ENCODE measurements at places on chromosomes 6 and 20.
A peak's percentile ranks its signal among the peaks of the same experiment; 100 is the strongest.

DNA sequence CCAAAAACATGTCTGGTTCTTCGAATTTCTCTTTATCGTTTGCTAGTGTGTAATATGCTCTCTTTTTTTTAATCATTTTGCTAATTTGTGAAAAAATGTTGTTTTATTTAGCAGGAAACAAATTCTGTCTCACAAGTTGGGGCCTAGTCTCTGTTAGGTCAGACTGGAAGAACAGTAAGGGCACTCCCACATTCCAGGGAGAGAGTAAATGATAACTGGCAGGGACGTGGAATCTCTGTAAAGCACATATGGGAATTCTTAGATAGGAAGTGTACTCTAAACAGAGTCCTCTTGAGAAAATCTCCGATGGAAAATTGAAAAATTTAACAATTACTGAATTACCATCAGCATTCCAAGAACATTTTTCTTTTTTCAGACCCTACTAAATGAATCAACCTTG lies 16.4 kb upstream of the CCDC28A start:
- DNase-seq, result no peak

DNA sequence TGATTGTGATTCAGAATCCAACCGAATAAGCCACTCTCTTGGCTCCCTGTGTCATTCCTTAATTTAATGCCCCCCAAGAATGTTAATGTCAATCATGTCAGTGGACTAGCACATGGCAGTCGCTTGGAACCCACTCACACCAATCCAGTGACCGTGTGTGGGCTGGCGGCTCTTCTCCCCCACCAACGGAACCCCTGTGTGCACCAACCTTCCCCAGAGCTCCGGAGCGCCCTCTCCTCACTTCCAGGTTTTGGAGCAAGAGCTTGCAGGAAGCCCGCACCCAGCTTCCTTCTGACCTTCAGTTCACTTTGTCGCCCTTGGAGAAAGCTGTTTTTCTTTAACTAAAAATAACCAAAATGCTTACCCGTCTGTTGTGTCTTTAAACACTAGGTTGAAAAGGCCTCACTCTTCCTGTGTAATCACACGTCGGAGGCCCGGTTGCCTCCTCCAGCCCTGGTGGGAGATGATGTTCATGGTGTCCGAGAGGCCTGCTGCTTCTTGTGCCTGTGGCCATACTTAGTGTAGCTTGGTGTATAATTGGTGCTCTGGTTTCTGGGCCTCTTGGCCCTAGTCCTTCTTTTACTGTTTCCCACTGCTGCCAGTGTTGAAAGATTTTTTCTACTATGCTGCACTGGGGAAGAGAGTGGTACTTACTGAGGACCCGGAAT lies 17.8 kb upstream of the MAP1LC3A start:
- no peak for DNase-seq

- peak; percentile 53 for DNase-seq
Measured at GRCh38 chr20:13302647-13303450, 81.8 kb downstream of the ISM1 start.

DNA sequence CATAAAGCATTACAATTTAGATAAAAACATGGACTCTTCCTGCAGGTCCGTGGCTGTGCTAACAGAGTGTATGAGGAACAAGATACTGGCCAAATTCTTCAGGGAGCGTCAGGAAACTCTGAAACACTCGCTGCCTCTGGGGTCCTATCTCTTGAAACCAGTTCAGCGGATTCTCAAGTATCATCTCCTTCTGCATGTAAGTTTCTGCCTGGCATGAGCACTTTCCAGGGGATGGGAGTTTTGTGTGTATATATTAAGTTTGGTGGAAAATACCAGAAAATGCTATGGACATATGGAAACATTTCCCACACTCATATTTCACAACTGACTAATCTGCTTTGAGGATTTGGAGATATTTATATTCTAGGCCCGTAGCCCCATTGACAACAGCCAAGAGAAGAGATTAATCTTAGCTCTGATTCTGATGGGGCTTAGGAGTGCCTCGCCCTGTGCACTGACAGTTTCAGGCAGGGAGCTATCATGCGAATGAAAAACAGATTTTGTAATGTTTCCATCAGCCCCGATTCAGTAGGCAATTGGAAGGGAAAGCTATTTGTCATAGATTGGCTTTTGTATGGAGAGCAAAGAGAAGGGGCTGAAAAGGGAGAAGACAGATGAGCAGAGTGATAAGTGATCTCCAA lies 64.7 kb upstream of the MTHFD1L start:
- no peak for DNase-seq

GRCh38 chr20:11654766-11655165 lies 262.9 kb upstream of the BTBD3 start:
- no peak for DNase-seq

DNA sequence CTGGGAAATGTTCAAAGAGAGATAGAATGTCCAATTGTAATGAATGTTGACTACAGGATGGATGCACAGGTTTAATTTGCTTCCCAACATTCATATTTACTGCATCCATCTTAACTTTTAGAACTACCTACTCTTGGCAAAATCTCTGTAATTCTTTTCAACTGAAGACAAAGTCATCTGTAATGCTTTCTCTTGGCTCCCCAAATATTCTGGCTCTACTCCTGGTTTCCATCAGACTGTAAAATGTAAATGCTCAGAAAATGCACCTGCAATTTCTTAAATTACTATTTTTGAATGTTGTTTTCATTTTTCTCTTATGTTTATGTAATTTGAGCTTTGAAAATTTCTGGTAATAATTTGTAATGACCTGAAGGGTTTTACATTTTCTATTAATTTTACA lies 480.8 kb upstream of the IMPG1 start:
- DNase-seq, result no peak

- DNase-seq, result peak; percentile 74
Measured at GRCh38 chr6:53151676-53152075, 3.0 kb upstream of the GCM1 start.

DNA sequence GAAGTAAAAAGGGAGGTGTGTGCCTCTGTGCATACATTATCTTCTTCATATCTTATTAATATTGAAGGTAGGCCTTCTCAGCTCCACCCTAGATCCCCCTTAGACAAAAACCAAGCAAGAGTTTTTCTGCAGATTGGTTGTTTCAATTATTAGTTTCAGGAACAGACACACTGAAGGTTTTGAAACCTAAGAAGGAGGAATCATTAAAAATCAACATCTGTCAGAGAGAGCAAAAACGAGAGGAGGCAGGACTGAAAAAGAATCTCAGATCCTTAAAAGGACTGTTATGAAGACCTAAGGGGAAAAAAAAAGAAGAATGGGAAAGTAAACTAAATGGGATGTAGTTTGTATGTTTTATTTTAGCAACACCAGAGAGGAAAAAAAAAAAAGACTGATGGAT lies 560.8 kb upstream of the JAG1 start:
- no peak for DNase-seq

DNA sequence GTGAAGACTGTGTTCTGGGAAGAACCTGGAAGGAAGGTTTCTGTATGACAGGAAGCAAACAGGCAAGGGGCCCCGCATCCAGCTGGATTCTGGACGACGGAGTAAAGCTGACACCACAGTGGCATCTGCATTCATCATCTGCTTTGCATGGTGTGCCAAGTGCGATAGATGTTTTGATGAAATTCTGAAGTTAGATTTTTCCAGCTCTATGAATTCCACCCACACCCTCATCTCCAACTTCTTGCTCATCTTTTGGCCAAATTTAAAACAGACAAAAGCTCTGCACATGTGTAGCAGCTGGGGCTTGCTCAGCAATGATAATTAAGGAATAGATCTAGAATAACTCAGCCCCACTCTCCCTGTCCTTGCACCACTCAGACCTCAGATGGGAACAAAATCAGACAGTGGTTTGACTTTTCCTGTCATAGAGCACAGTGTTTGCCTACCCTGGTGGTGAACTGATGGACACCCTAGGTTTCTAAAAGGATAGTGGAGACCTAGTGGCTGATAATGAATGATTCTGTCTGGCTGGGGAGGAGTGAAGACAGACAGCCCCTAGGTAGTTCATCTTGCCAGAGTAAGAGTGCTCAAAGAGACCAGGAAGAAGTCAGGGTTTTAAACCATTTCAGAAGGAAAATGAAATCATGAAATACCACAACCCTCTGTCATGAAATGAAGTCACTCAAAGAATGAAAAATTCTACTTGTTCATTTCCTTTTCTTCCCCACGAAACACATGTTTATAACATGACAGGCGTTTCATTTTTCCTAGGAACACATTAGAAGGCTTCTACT lies 85.8 kb downstream of the BCAS1 start:
- DNase-seq, result no peak

GRCh38 chr6:141309295-141309694 lies 823.4 kb upstream of the GJE1 start:
- no peak for DNase-seq

- DNase-seq, result peak; percentile 37
Measured at GRCh38 chr6:11538052-11538818, 686 bp downstream of the TMEM170B start.

DNA sequence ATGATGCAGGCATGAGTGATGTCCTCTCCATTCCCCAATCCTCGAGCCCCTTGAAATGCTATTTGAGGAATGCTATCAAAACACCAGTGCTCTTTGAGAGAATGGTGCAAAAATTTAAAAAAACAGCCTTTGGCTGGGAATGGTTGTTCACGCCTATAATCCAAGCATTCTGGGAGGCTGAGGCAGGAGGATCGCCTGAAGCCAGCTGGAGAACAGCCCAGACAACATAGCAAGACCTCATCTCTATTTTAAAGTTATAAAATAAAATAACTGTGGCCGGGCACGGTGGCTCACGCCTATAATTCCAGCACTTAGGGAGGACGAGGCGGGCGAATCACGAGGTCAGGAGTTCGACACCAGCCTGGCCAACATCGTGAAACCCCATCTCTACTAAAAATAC lies 4.2 kb upstream of the VARS1 start:
- no peak for DNase-seq

DNA sequence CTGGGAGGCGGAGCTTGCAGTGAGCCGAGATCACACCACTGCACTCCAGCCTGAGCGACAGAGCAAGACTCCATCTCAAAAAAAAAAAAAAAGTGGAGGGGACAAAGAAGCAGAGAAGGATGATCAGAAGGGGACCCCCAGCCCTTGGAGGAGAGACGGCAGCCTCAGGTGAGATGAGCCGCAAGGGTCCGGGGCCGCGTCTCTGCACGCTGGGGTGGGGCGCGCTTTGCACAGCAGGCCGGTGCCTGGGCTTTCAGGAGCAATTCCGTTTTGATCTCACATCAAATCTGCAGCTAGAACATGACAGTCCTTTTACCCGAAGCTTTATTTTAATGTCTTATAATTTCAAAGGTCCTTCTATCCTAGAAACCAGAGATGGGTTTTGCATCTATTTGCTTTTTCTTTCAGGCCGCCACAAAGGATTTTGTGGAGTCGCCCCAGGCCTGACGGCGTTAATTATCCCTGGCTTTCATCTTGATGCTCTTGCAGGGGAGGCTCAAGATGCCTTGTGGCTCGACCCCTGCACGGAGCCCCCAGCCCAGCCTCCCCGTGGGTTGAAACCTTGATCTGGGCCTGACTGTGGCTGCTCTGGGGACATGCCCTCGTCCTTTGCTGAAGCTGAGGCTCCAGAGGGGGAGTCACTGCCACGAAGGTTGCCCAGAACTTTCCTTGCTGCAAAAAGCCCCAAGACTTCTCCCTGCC lies 17.3 kb downstream of the HRH3 start:
- DNase-seq, result no peak

GRCh38 chr6:109295774-109296156 lies 86.5 kb downstream of the CD164 start:
- no peak for DNase-seq

DNA sequence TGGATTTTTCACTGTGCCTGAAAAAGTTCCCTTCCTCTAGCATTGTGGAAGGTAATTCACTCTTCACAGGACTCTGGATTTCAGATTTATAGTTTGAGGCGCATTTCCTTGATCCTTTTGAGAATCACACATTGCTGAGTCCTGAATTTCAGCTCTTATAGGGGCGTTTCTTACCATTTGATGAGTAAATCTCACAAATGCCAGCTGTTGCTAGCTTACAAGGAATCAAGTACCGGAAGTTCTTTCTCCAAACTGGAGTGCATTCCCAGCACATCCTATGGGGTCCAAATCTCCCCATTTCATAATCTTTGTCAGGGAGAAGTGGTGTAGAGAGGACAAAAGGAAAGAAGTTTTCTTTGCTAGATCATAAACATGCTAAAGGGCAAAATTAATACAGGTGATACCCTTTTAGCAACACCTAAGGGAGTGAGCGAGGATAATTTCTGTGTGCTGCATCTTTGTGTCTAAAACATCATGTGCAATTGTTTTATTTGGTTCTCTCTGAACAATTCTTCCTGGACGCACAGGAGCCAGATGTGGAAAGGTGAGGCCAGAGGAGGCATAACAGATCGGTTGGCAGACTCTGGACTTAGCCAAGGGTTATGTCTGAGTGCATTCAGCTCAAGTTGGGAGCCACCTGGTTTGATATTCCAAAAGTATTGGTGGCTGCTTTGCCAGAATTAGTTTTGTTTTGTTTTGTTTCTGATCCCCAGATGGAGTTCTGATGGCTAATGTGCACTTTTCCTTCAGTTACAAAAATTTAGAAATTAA lies 37.4 kb upstream of the EYA2 start:
- DNase-seq, result no peak

DNA sequence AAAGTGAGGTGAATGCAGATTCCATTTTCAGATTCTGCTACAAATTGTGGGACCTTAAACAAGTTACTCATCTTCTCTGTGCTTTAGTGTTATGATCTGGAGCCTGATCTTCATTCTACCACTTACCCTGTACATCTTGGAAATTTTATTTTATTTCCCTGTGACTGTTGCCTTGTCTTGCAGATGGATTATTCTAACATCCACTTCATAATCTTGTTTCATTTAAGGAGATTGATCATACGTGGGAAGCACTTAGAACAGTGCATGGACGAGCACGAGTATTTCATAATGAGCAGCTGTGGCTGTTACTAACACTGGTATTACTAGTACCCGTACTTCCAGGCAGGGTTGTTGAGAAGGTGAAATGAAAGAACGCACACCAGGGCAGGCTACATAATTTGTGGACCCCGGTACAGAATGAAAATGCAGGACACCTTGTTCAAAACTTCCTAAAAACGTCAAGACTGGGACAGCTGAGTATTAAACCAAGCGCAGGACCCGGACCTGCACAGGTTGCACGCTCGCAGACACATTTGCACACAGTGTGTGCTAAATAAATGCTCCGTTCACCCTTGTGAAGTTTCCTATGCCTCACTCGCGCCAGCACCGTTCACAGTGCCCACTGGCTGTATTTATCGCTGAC lies 535 bp upstream of the CCDC170 start:
- no peak for DNase-seq

DNA sequence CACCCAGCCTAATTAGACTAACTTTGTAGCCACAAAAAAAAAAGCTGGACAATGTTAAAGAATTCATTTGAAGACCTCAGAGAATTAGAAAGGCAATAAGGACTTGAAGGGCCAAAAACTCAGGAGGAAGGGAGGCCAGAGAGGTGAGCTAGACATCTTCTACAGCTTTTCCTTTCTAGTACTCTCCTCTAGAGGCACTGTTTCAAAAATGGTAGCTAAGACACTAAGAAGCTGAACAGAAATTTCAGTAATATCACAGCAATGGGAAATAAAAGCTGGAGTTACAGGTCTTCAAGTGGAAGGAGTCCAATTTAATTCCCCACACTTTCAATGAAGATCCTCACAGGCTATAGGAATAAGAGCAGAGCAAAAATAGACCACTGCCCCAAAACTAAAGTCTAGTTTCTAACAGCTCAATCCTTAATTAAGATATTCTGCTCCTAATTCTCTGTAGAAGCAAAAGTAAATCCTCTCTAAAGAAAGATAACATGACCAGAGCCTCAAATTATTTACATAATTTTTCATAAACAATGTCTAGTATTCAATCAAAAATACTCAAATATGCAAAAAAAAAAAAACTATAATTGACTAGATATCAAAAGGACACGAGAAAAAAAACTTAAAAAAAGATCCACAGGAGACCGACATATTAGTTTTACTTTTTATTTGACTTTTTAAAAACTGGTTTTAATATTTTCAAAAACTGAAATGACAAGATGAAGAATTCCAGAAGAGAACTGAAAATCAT lies 63.7 kb downstream of the RNGTT start:
- DNase-seq, result no peak

Data from H9 (cell line).